ENCODE measurements at places on chromosomes 1 and 21. TPM values are rescaled to one million over a fixed set of nuclear protein-coding genes. Genes with fewer than 3 reads are reported as not detected.

DNA sequence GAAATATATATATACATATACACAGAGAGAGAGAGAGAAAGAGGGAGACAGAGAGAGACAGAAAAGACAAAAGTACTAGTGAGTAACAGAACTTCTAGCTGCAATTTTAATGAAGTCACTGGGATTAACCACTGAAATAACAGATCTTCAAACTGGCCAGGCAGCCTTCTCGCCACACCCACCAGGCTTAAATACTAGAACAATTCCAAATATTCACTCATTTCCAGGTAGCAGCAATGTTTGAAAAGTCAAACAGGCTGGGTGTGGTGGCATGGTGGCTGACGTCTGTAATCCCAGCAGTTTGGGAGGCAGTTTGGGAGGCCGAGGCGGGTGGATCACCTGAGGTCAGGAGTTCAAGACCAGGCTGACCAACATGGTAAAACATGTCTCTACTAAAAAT is 5.2 kb downstream of the PRDX1 start:
- peaks cover 14% of the 10 kb centered on the region for H3K27me3 ChIP-seq
- H3K27ac ChIP-seq: peak overlapping the region; percentile 94
- DNase-seq: no peak
- peak overlapping the region; percentile 45 for H3K4me3 ChIP-seq

KRTAP20-3 gene
- not detected for total RNA-seq

FMO2 gene
- not detected for total RNA-seq

DNA sequence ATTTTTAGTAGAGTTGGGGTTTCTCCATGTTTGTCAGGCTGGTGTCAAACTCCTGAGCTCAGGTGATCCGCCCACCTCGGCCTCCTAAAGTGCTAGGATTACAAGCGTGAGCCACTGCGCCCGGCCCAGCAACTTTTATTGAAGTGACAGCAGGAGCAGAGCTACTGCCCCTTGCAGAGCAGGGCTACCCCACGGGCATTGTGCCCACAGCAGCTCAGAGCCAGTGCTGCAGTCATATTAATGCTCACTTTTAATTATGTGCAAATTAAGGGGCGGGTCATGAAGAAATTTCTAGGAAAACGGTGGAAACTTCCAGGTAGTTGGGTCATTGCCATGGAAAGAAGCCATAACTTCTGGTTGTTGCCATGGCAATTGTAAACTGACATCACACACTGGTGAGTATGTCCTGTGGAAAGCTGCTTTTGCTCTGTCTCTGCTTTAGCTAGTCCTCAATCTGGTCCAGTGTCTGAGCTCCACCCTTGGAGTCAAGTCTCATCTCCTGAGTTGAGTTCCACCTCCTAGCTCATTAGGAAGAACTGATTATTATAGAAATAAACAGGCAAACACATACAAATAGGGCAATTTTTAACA is 127.3 kb upstream of the ADGRL4 start:
- H3K4me1 ChIP-seq: peaks cover 5% of the 10 kb centered on the region
- no peak for DNase-seq
- no peak overlapping the region for H3K4me3 ChIP-seq
- H3K36me3 ChIP-seq: no peaks in the 10 kb centered on the region

DNA sequence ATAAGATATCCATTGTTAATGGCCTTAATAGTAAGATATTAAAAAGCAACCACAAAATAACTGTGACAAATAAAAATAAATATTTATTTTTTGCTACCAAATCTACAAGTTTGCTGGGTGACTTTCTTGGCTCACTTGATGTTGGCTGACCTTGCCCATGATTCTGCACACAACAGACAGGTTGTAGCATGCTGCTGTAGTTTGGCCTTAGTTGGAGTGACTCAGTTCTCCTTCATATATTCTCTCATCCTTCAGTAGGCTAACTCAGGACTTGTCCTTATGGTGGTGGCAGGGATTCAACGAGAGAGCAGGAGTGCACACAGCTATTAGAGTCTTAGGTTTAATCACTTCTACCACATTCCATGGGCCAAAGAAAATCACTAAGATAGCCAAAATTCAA is 437.9 kb downstream of the MRPL39 start:
- DNase-seq: no peak
- peaks cover 30% of the 10 kb centered on the region for H3K36me3 ChIP-seq
- H3K27ac ChIP-seq: no peak overlapping the region
- H3K4me3 ChIP-seq: no peak overlapping the region

DNA sequence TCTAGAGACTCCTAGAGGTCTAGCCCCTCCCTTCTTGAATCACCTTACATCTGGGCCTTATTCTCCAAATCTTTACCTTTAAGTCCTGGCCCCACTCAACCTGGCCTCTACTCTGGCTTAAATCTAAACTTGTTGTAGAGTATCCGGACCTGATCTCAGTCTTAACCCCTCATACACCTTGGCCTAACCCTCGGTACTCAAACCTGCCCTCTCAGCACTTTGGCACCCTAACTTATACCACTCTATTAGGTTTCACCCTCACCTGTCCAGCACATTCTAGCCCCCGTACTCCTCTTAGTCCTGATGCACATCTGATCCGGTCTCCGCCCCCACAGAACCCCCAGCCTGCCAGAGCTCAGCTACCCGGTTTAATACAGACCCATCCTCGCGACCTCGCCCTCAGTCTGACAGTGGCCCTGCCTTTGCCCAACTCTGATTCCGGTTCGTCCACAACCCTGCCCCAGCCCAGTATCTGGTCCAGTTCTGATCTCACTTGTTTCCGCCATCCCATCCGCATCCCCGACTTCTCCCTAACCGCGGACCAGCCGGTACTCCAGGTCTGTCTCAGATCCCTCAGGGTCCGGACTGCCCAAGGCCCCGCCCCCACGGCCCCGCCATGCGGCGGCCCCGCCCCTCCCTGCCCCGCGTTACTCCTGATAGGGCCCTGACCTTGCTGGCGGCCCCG is 1.5 kb downstream of the TRIM62 start:
- H3K27ac ChIP-seq: no peak overlapping the region
- peaks cover 24% of the 10 kb centered on the region for H3K4me1 ChIP-seq
- peaks cover 9% of the 10 kb centered on the region for H3K27me3 ChIP-seq
- H3K36me3 ChIP-seq: no peaks in the 10 kb centered on the region
- peak overlapping the region; percentile 91 for H3K4me3 ChIP-seq
- DNase-seq: peak; percentile 62

DNA sequence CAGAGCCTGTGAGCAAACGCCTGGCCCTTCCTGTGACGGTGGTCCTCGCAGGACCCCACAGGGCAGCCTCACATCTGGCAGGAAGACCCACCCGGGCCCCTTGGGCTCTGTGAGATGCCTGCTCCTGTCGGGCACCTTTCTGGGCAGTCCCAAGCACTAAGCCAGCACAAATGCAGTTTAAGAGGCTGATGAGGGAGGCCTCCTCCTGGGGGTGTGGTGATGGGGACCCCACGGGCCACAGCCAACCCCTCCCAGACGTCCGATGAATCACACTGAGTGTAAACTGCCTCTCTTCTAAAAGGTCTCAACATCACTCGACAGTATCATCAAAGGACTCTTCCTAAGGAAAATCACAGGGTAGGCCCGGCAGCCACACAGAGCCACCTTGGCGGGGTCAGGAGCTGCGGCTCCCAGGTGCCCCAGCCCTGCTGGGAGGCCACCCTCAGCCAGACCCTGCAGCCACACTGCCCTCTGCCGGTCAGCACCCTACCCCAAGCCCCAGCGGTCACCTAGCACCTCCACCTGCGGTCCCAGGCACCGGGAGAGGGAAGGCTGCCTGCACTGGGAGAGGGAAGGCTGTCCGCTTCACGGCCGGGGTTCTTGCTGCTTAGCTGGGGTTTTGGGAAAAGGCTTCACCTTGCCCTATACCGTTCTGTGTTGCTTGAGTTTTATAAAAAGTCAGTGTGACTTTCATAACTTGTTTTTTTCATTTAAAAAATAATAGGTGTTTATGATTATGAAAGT is 3.9 kb upstream of the PRKCZ start:
- H3K4me3 ChIP-seq: no peak overlapping the region
- no peak for DNase-seq
- no peaks in the 10 kb centered on the region for H3K4me1 ChIP-seq
- peaks cover 26% of the 10 kb centered on the region for H3K27me3 ChIP-seq
- H3K27ac ChIP-seq: no peak overlapping the region

DNA sequence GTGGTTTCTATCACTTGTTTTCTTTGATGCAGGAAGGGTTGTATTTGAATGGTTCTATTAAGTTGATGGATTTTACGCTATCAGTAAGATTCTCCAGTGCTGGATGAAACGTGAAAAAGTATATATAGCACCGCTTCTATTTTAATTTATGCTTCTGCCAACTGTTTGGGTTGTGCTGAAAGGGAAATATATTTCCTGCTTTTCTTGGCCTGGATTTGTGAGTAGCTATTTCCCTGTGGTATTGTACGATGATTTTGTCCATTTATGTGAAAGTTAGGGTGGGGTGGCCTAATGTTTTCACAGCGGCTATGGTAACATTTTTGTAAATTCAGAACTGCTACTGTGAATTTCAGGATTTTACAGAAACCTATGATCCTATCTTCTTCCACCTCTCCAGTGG is 322 bp downstream of the C1orf162 start:
- no peak overlapping the region for H3K27ac ChIP-seq
- no peak for DNase-seq
- no peaks in the 10 kb centered on the region for H3K36me3 ChIP-seq
- no peaks in the 10 kb centered on the region for H3K27me3 ChIP-seq

DENND2D gene
- total RNA-seq: 1.1 TPM
